ENCODE measurements at places on chromosomes 2 and 18.

- DNase-seq = peak; percentile 42
Measured at GRCh38 chr2:111918383-111918806, 20.0 kb downstream of the MERTK start.

GRCh38 chr2:135818937-135819610 is 17.9 kb downstream of the LCT start:
- peak; percentile 48 for DNase-seq

DNA sequence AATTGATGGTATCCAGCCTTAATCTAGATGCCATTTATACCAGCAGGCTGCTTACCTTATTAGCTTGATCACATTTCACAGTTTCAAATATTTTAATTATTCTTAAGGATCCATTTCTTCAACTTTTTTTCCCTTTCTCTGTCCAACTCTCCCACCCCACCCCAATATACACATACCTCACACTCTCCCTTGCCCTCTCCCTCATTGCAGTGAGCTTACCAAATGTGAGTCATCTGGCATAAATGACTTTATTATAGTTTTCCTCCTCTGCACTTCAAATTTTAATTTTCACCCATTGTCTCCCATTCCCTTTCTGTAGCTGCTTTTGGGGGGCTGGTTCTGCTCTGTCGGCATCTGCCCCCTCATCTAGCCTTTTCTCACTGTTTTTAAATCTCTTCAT is 12.9 kb downstream of the HTR2B start:
- DNase-seq = no peak

DNA sequence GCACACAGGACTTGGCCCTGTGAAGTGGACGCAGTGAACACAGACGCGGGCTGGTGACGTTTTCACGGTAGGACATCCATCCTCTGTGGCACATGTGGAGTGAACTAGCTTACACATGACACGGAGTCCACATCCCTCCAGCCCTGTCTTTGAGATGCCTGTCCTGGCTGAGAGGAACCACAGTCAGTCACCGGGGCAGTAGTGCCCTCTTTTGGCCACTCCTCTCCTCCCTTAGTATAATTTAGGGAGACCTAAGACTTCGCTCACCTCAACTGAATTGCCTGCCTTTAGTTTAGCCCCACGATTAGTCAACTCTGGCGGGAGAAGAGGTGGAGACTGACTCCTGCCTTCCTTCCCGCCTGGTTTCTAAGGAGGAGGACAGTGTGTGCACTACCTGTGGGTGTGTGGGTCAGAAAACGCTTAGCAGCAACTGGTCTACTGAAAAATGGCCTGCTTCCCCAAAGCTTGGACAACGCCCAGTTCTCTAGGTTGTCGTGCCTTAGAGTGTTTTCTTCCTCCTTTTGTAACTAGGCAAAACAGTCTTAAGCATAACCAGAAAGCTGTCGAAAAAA is 70.6 kb downstream of the MBP start:
- DNase-seq = peak; percentile 3

DNA sequence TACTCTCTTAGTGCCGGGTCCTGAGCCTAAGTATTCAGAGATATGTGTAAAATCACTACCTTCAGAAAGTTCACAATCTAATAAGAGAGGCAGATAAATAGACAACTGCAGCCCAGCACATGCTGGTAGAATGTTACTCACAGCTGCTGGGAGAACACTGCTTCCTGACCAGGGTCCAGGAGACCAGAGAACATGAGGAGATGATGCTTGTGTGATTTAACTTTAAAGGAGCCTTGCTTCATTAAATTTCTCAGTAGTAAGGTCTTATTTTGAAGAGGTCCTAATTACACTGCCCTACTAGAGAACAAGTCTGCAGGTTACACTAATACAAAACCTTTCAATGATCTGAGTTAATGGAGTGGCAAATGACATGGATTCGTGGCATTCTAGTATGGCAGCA is 209.9 kb upstream of the TRIB2 start:
- no peak for DNase-seq

DNA sequence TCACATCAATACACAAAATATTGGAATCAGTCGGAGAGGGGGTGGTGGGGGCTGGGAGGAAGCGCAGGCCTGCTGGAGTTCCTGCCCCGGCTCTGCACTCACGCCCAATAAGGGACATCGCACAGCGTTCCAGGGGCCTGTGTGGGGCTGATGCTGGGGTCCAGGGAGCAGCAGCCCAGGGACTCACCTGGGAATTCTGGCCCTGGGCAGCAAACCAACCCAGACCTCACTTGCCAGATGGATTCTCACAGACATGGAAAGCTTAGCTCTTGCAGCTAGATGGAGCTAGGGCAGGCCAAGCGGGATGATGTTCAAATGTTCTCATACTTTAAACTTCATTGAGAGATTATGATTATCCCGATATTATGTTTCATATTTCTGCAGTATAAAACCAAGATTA is 266.6 kb upstream of the TANK start:
- DNase-seq = no peak

DNA sequence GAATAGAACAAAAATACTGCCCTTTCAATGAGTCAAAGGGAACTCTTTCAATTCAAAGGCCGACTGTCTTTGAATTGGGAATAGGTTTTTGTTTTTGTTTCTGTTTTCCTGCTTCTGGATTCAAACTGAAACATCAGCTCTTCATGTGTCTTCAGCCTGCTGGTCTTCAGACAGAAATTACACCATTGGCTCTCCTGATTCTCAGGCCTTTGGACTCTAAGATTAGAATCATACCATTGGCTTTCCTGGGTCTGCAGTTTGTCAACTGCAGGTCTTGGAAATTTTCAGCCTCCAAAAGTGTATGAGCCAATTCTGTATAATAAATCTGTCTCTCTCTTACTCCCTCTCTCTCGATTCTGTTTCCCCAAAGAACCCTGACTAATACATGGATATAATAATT is 31.1 kb downstream of the CTLA4 start:
- no peak for DNase-seq

GRCh38 chr2:138600732-138601457 is 99.3 kb downstream of the SPOPL start:
- no peak for DNase-seq

DNA sequence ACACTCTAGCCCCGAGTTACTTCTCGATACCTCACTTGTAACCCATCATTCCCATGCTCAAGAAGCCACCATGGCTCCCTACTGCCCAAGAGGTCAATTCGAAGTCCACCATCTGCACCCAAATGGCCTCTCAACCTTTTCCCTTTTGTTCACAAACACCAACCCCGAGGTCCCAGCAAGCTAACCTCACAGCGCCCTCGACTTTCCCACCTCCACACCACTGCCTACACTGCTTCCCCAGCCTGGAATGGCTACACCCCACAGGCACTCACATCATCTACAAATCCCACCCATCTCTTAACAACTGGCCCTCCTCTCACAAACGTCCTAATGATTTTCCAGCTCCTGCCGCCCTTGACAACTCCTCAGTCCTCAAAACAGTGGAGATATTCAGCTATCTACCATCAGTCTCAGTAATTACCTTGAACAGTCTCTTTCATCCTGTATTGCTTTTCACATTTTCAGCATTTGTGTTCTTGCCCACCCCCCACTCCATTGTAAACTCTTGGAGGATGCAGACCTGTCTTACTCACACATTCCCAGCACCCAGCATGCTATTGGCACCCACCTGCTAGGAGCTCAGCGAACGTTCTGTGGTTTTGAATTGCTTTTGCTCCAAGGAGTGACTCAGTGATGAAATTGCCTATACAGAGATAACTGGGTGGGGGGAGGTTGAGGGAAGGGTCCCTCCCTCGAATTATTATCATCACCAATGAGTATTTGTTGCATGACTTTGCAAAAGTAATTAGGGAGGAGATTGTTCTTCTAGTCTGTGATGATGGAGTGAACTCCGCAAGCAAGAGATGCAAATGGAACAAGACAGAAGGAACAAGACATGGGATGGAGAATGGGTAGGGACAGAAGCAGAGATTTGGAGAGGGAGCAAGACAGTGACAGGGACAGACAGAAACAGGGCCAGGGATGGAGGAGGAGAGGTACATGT is 106.8 kb downstream of the CYP26B1 start:
- DNase-seq = no peak

- DNase-seq = no peak
Measured at GRCh38 chr18:79489899-79490625, 94.3 kb downstream of the NFATC1 start.

DNA sequence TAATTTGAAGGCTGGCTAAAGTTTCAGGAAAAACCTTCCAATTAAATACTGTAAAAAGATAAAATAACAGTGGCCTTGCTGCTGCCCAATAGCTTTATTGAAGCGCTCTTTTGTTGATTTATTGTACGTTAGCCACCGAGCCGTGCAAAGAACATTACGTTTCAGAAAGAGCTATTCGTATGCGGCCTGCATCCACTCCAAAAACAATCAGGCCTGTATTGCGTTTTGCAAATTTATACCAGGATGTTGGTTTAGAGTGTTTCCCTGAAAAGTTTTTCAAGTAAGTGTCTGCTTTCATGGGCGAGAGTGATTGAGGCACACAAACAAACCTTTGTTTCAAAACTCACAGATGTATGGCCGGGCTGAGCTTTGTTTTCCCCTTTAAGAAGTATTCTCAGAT is 257.2 kb upstream of the SALL3 start:
- no peak for DNase-seq

GRCh38 chr2:129074298-129074920 is 755.7 kb upstream of the HS6ST1 start:
- no peak for DNase-seq

- DNase-seq = no peak
Measured at GRCh38 chr2:171271386-171271785, 110.7 kb upstream of the TLK1 start.

- no peak for DNase-seq
Measured at GRCh38 chr18:55317864-55318263, 270.1 kb downstream of the TCF4 start.

- DNase-seq = no peak
Measured at GRCh38 chr2:27281855-27282559, at the start of gene TRIM54. TRIM54 (plus strand) TSS chr2:27282429; CDS start chr2:27282732, 303 bp downstream.

- DNase-seq = no peak
Measured at GRCh38 chr2:588074-588645, 89.0 kb downstream of the TMEM18 start.

DNA sequence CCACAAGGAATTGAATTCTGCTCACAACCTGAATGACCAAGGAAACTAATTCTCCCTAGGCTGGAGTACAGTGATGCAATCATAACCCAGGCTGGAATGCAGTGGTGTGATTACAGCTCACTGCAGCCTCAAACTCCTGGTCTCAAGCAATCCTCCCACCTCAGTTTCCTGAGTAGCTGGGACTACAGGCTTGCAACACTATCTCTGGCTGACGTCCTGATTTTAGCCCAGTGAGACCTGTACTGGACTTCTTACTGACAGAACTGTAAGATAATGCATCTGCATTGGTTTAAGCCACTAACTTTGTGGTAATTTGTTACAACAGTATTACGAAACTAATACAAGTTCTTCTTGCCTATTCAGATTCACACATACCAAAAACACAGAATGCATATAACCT is 9.5 kb upstream of the KDSR start:
- DNase-seq = no peak

- DNase-seq = no peak
Measured at GRCh38 chr2:102788885-102789260, 27.0 kb downstream of the TMEM182 start.

DNA sequence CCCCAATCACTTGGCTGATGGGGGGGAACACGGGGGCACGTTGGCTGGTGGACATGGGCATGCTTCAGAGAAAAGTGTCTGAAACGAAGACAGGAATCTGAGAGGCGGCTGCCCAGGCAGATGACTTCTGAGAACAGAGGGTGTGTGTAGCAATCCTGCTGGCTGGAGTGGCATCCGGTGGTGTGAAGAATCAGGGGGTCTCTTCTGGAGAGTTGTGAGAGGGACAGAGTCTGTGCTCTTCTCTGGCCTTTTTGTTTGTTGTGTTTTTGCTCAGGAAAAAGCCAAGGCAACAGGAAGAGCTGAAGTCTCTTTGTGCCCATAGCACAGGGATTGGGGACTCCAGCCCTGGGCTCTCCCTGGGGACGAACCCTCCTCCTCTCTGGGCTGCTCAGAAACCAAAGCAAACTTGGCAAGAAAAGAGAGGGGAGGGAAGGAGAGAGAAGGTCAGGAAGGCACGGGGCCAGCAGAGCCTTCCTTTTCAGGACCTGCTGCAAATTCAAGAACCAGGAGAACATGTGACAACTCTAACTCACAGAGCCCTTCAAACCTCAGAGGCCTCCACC is 97.0 kb upstream of the SMAD2 start:
- DNase-seq = no peak

GRCh38 chr2:154603682-154604081 is 94.8 kb upstream of the KCNJ3 start:
- DNase-seq = no peak

DNA sequence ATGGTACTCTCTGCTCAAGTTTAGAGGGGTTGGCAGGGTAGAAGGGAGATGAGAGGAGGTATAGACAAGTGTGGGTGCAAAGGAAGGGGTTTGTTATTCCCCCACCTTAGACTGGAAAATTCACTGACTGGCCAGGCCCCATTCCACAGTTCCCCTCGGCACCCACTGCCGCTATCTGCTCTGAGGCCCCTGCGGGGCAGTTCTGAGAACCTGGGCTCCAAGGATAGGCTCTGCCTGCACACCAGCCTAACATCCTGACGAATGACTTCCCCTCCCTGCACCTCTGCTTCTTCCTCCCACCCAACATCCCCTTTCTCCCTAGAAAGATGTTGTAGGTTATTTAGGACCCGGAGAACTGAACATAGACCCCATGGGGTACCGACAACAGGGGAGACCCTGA is 303.9 kb upstream of the HDAC4 start:
- DNase-seq = no peak

- no peak for DNase-seq
Measured at GRCh38 chr2:66733364-66733999, 298.6 kb downstream of the MEIS1 start.

GRCh38 chr2:20666304-20667150 is at the start of gene GDF7:
GDF7 (plus strand) TSS chr2:20667144; CDS start chr2:20667240, 96 bp downstream.
- peak; percentile 68 for DNase-seq

DNA sequence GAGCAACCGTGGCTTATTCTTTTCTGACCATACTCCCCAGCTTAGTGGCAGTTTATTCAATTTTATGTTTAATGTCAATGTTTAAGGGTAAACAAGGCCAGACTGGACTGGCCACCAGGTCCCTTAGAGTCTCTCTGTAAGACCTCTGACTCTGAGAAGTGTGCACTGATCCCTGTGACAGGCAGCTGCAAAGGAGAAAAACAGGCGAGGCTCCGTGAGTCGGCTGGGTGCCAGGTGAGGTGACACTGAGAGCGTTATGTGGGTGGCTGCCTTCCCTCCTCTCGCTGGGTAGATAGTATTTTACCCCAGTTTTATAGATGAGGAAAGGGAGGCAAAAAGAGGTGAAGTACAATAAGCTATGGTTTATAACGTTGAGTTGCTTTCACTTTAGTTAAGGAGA is 139.4 kb upstream of the HDAC4 start:
- DNase-seq = no peak

DNA sequence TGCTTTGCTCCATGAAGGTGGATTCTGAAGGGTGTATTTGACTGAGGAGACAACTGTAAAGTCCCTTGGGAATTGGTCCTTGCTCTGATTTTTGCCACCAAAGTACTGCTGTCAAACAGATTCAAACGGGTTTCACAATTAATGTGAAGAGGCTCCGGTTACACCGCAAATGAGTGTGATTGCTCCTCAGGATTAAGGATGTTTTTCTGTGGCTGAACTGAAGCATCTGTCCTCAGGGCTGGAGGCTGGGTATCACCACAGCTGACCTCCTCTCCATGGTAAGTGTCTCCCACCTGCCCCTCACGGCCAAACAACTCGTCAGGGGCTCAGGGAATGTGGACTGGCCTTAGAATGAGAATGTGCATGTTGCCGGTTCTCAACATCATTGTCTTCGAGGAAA is 130.4 kb upstream of the NDUFV2 start:
- DNase-seq = no peak

- DNase-seq = no peak
Measured at GRCh38 chr2:181553244-181553643, 96.1 kb downstream of the ITGA4 start.

Data from K562 (cell line).